ENCODE measurements at places on chromosomes 4 and X.
A peak's percentile ranks its signal among the peaks of the same experiment; 100 is the strongest.

DNA sequence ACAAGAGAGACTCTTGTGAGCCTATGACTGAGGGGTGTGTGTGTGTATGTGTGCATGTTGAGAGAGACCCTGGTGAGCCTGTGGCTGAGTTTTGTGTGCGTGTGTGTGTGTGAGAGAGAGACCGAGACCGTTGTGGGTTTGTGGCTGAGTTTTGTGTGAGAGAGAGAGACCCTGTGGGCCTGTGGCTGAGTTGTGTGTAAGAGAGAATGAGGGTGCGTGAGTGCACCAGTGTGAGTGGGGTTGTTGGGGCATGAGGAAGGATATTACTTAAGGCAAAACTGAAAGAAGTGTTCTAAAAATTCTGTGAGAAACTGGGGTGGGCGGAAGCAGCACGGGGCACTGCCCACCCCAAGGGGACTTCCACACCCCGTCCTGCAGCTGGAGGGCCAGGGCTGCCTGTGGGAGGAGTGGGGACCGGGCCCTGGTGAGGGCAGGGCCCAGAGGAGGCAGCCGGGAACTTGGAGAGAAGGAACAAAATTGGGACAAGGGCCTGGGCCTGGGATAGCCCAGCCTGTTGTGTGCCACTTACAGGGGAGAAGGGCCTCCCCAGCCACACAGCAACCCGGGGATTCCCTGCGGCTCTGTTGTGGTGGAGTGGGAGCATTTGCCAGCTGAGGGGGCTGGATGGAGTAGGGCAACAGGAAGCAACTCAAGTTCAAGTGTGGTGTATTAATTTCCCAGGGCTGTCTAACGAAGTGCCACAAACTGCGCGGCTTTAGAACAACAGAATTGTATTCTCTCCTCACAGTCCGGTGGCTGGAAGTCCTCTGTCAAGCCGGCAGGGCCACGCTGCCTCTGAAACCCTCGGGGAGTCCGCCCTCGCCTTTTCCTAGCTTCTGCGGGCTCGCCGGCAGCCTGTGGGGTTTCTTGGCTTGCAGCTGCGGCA lies 22.1 kb downstream of the TMEM131L start:
- DNase-seq: peak; percentile 75
- H3K4me1 ChIP-seq: peaks cover 65% of the 10 kb centered on the region
- H3K27ac ChIP-seq: peak overlapping the region; percentile 92
- peak overlapping the region; percentile 54 for H3K4me3 ChIP-seq
- no peaks in the 10 kb centered on the region for H3K36me3 ChIP-seq
- no peaks in the 10 kb centered on the region for H3K27me3 ChIP-seq

DNA sequence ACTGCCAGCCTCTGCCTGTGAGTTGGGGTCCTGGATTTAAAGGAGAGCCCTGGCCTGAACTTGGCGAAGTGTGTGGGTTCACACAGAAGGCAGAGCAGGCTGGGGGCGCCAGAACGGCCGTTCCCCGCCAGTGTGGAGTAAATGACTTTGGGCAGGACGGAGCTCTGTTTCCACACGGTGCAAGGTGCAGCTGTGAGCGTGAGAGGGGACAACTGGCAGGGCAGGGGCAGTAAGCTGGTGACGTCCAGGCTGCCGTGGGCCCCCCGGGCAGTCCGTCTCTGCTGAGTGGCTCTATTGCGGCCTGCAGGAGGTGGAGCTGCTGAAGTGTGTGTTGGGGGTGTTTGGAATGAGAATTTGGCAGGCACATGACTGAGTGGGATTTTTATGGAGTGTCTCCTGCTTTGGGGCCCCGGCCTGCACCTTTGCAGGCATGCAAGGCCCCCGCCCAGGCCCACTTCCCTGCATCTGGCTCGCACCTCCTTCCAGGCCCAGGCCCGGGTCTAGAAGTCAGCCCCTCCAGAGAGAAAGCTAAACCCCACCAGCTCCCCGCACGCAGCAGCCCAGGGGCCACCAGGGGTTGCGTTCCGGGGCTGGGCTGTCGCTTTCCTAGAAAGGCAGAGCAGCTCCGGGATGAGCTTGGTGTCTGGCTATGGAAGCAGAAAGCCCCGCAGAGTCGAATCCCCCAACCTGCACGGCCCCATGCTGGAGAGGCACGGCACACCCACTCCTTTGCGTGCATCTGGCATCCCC lies 62.2 kb upstream of the GRPEL1 start:
- no peaks in the 10 kb centered on the region for H3K36me3 ChIP-seq
- H3K4me1 ChIP-seq: no peaks in the 10 kb centered on the region
- DNase-seq: no peak
- no peaks in the 10 kb centered on the region for H3K27me3 ChIP-seq
- no peak overlapping the region for H3K27ac ChIP-seq

- no peak for DNase-seq
- H3K4me3 ChIP-seq: no peak overlapping the region
- no peaks in the 10 kb centered on the region for H3K4me1 ChIP-seq
- H3K36me3 ChIP-seq: no peaks in the 10 kb centered on the region
- H3K27ac ChIP-seq: no peak overlapping the region
Observed at GRCh38 chr4:90824266-90825150, 697.3 kb downstream of the CCSER1 start.

DNA sequence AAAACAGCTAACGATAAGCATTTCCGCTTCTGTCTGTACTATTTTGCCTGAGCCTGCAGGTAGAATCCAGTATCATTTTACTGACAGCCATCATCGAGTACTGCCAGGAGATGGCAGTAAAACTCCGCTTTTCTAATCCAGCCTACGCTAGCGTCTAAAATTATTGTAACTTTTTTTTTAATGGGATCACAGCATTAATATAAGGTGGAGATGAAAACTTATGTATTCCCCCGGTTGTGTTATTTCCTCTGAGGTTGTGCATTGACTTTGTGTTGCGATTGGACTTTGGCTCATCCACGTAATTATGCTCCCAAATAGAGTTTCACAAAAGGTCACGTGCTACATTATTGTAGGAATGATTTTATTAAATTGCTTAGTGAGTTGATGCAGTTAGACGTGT lies 248.1 kb downstream of the C4orf33 start:
- H3K4me3 ChIP-seq: no peak overlapping the region
- H3K36me3 ChIP-seq: no peaks in the 10 kb centered on the region
- no peaks in the 10 kb centered on the region for H3K27me3 ChIP-seq
- H3K4me1 ChIP-seq: no peaks in the 10 kb centered on the region
- H3K27ac ChIP-seq: no peak overlapping the region

DNA sequence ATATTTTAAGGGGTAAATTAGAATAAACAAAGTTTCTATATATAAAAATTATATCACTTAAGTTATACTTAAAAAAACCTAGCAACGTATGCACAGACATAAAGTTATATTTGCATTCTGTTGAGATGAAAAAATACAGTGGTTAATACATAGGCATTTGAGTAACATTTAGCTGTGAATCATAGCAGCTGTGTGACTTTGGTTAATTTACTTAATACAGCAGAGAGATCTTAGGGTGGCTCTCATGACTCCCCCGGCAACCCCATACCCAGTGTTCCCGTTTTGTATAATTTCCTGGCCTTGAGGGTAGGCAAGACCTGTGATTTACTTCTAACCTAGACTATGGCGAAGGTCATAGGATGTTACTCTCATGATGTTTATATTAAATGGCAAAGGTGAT lies 504.8 kb downstream of the INPP4B start:
- DNase-seq: no peak
- H3K4me1 ChIP-seq: peaks cover 10% of the 10 kb centered on the region
- H3K27me3 ChIP-seq: no peaks in the 10 kb centered on the region
- H3K27ac ChIP-seq: no peak overlapping the region
- no peak overlapping the region for H3K4me3 ChIP-seq

- H3K4me1 ChIP-seq: no peaks in the 10 kb centered on the region
- no peaks in the 10 kb centered on the region for H3K36me3 ChIP-seq
- no peak overlapping the region for H3K27ac ChIP-seq
- H3K27me3 ChIP-seq: no peaks in the 10 kb centered on the region
- DNase-seq: no peak
Observed at GRCh38 chrX:86910602-86911311, 606.8 kb upstream of the KLHL4 start.

DNA sequence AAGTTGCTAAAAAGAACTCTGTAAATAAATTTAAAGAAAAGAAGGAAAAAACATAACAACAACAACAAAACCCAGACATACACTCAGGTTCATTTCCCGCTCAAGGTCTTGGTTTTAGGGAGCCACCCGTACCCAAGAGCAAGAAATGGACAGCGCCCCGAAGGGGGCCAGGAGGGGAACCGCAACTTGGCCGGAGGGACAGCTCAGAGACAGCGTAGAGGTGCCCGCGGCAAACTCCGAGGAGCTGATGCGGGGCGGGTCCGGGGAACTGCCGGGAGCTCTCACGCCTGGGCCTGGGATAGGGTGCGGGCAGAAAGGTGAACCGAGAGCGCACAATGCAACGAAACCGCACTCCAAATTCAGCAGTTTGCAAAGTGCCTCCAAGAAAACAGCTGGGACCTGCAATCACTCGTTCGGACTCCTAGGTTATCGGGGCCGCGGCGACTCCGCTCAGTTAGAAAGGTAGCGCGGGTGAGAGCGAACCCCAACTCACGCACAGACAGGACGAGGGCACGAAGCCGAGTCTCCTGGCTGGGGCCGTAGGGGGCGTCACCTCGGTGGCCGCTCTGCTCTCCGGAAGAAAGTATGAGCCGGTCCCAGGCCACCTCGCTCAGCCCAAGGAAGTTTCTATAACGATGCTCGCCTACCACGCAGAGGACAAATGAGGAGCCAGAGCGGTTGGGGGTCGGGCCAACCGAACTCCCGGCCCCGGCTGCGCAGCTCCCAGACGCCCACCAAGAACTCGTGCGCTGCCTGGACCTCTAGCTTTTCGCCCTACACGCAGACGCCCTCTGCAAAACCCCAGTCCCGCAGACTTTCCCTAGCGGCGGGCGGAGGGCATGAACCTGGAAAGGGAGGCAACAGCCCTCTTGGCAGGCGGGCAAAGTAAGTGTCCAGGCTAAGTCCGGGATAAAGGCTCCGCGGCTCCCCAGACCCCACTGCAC lies 1.4 kb downstream of the NDNF start:
- DNase-seq: no peak
- H3K4me3 ChIP-seq: peak overlapping the region; percentile 58
- no peak overlapping the region for H3K27ac ChIP-seq
- no peaks in the 10 kb centered on the region for H3K36me3 ChIP-seq

GRCh38 chr4:105550641-105551040 lies 1.8 kb upstream of the ARHGEF38 start:
- no peaks in the 10 kb centered on the region for H3K36me3 ChIP-seq

DNA sequence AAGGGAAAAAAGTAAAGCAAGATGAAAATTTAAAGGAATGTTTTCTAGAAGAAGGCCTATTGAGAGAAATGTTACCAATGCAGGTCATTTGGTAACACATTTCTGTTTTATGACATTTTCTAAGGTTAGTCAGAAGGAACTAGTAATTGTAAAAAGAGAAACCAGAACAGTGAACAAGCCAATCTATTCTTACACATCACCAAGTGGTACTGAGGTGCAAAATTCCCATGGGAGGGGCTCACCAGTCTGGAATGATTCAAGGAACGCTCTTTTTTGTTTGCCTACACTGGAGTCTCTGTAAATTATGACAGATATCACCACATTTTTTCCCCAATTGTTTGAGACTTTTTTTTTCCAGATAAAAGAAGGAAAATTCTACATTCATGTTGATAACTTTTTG lies 404.7 kb upstream of the CNKSR2 start:
- H3K27me3 ChIP-seq: no peaks in the 10 kb centered on the region
- no peak for DNase-seq
- H3K27ac ChIP-seq: no peak overlapping the region
- H3K4me1 ChIP-seq: no peaks in the 10 kb centered on the region

GRCh38 chrX:155086202-155086840 lies 15.0 kb downstream of the BRCC3 start:
- no peak overlapping the region for H3K4me3 ChIP-seq
- no peaks in the 10 kb centered on the region for H3K4me1 ChIP-seq
- H3K27me3 ChIP-seq: no peaks in the 10 kb centered on the region
- DNase-seq: no peak
- H3K36me3 ChIP-seq: no peaks in the 10 kb centered on the region
- no peak overlapping the region for H3K27ac ChIP-seq

GRCh38 chr4:28759064-28759463 lies 1898.4 kb downstream of the STIM2 start:
- H3K27ac ChIP-seq: no peak overlapping the region
- no peaks in the 10 kb centered on the region for H3K27me3 ChIP-seq
- DNase-seq: no peak
- no peak overlapping the region for H3K4me3 ChIP-seq
- H3K4me1 ChIP-seq: no peaks in the 10 kb centered on the region

GRCh38 chr4:149465955-149466354 lies 349.7 kb downstream of the IQCM start:
- H3K27ac ChIP-seq: no peak overlapping the region
- no peak for DNase-seq
- no peaks in the 10 kb centered on the region for H3K27me3 ChIP-seq
- H3K4me3 ChIP-seq: no peak overlapping the region
- H3K36me3 ChIP-seq: no peaks in the 10 kb centered on the region

DNA sequence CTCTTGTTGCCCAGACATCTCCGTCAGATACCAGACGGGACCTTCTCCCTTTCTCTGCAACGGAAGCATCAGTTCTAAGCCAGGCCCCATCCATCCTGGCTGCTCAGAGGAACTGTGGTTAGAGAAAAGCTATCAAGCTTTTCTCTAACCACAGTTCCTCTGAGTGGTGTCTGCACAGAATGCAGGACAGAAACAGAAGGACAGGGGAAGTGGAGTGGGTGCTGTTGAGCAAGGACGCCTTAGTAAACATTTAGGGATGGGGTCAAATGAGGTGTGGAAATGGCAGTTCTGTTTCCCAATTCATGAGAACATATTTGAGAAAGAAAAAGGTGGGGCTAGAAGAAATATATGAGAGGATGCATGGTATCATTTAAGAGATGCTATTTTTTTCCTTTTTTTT lies 283.8 kb downstream of the CRLF2 start:
- no peaks in the 10 kb centered on the region for H3K4me1 ChIP-seq
- no peak for DNase-seq

- no peak for DNase-seq
- H3K27ac ChIP-seq: no peak overlapping the region
- H3K4me1 ChIP-seq: no peaks in the 10 kb centered on the region
- no peaks in the 10 kb centered on the region for H3K36me3 ChIP-seq
- H3K27me3 ChIP-seq: no peaks in the 10 kb centered on the region
Observed at GRCh38 chrX:135315864-135316263, 6.6 kb downstream of the ETDC start.

- H3K27ac ChIP-seq: peak overlapping the region; percentile 63
- no peak for DNase-seq
- no peaks in the 10 kb centered on the region for H3K27me3 ChIP-seq
- peak overlapping the region; percentile 62 for H3K4me3 ChIP-seq
- no peaks in the 10 kb centered on the region for H3K36me3 ChIP-seq
Observed at GRCh38 chrX:130402208-130402684, 459 bp downstream of the RBMX2 start.

GRCh38 chrX:153673428-153674218 lies at the start of gene PNCK:
PNCK (minus strand) TSS chrX:153673813; CDS start chrX:153673076, 737 bp downstream.
- no peaks in the 10 kb centered on the region for H3K27me3 ChIP-seq
- H3K36me3 ChIP-seq: no peaks in the 10 kb centered on the region
- no peak for DNase-seq
- no peak within 1 kb of the TSS for H3K4me3 ChIP-seq
- no peak within 1 kb of the TSS for H3K27ac ChIP-seq

GRCh38 chrX:111020283-111020682 lies 75.7 kb upstream of the PAK3 start:
- H3K4me1 ChIP-seq: no peaks in the 10 kb centered on the region

DNA sequence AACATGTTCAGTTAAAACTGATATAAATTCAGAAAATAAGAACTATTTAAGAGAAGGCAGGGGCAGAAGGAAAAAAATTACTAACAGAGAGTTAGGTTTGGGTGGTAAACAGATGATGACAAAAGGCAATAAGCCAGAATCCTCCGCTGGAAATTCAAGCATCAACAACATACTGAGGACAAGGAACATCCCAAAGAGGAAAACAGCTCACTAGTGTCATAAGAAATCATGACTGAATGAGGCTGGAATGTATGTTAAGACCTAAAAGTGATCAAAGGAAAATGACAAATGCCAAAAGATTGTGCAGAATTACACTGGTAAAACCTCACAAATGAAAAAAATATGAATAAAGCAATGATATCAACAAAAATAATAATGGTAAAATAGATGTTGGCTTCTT lies 88.4 kb downstream of the WDFY3 start:
- no peaks in the 10 kb centered on the region for H3K36me3 ChIP-seq
- H3K4me3 ChIP-seq: no peak overlapping the region
- H3K27me3 ChIP-seq: no peaks in the 10 kb centered on the region
- H3K4me1 ChIP-seq: no peaks in the 10 kb centered on the region
